ENCODE measurements at places on chromosomes 3 and 15.
A peak's percentile ranks its signal among the peaks of the same experiment; 100 is the strongest.

- peak; percentile 62 for DNase-seq
Measured at GRCh38 chr15:73922186-73923151, 3.8 kb upstream of the LOXL1 start.

DNA sequence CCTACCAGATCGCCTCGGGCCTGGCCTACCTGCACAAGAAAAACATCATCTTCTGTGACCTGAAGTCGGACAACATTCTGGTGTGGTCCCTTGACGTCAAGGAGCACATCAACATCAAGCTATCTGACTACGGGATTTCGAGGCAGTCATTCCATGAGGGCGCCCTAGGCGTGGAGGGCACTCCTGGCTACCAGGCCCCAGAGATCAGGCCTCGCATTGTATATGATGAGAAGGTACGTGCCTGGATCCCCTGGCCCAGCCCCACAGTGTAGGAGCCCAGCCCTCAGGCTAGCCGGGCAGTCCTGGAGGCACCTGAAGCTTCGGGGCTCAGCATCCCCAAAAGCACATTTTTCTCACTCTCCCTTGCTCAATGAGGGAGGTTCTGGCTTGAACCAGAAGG is 135.8 kb downstream of the LRRK1 start:
- DNase-seq: no peak

DNA sequence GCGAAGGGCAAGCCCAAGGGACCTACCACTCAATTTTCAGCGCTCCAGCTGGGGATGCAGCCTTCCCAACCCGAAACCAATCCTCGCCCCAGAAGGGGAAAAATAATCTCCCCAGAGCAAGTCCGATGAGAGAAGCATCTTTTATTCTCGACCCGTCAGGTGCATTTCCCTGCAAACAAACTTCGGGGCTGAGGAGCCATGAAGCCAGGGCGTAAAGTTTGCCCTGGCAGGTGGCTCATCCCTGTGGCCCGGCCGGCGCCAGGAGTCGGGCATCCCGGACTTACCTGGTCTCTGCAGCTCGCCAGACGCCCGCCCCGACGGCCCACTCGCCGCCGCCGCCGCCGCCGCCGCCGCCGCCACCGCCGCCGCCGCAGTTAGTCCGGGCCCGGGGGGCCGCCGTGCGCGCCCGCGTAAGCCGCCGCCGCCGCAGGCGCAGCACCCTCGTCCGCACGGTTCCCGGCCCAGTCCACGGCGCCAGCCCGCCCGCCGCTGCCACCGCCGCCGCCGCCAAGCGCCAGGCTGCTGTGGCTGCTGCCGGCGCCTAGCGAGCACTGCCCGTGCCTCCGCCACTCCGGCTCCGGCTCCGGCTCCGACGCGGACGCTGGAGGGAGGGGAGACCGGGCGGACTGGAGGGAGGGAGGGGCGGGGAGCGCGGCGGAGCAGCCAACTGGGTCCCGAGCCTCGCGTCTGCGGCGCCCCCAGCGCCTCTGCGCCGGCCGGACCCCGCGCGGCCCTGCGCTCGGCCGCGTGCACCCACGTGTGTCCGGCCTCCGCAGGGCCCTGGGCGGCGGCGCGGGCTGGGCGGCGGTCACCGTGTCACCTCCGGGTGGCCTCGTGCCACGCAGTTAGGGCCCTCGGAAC is at the start of gene CNTN3:
Gene CNTN3 (minus strand): TSS at position 553 of the 861 bp plus-strand sequence. CDS start 93,547 bp downstream, outside the sequence.
- peak; percentile 50 for DNase-seq

DNA sequence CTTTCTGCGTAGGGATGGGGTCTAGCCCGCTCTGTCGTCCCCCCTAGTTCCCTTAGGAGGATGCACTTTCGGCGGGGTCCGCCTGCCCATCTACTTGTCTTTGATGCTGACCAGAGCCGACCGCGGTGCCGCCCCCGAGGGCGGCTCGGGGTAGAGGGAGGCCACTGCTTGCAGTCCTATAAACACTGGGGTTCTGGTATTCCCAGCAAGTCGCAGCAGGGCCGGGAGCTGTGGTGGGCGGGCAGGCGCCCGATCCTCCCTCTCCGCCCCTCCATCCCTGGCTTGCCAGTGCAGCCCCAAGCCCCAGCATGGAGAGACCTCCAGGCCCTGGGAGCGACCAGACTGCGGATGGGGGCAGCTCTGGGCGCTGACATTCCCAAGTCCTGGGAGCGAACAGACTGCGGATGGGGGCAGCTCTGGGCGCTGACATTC is 830 bp downstream of the SEMA4B start:
- DNase-seq: no peak

GRCh38 chr3:132556508-132557159 is 40.4 kb upstream of the ACKR4 start:
- DNase-seq: no peak

DNA sequence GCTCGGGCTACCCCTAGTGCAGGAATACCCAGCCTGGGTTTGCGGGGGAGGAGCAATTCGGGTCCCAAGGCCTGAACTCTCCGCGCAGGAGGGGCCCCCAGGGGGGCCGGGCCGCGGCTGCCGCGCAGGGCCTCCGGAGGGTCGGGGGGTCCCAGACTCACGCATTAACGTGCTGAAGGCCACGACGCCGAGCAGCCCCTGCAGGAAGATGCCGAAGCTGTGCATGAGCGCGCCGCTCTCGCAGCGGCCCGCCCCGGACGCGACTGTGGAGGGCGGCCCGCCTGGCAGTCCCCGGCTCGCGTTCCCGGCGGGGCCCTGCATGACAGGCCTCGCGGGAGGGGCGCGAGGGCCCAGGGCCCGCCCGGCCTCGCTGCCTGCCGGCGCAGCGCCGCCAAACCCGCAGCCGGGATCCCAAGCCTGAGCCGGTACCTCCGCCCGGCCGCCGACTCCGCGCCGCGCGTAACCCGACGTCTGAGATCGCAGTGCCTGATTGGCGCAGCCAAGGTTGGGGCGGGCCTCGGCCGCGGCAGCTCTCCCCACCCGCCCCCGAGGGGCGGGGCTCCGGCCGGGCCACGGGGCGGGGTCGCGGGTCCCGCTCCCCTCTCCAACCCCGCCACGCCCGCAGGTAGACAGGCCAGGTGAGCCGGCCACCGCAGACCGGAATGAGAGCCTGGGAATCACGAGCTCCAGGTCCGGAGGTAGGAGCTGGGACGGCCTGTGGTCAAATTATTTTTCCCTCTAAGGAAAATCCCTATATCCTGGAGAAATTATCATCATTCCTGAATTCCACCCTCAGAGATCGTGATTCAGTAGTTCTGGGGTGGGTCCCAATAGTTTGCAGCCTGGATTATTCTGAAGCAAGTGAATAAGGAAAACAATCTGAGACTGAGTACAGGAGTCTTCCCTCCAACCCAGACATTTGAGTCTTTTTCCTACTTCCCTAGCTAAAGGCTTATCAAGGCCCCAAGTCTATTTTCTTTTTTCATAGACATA is at the start of gene STIMATE:
Gene STIMATE (minus strand): TSS at position 419 of the 993 bp plus-strand sequence. CDS start 98 bp downstream, at position 321.
- peak; percentile 81 for DNase-seq

DNA sequence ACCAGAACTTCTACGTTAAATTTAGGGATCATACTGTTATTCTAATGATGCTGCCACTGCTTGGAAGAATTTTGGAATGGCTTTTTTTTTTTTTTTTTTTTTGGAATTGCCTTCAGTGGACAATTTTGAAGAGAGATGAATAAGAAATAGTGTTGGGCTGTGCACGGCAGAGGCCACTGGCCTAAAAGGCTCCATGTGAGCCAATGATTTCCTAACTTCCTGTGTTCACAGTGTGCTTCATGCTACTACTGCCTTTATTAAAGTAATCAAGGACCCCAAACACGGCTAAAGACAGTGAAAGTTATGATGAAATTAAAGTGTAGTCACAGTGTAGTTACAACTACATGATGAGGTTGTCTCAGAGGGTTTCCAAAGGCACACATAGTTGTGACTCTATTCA is 100.8 kb upstream of the TNFAIP8L3 start:
- no peak for DNase-seq

DNA sequence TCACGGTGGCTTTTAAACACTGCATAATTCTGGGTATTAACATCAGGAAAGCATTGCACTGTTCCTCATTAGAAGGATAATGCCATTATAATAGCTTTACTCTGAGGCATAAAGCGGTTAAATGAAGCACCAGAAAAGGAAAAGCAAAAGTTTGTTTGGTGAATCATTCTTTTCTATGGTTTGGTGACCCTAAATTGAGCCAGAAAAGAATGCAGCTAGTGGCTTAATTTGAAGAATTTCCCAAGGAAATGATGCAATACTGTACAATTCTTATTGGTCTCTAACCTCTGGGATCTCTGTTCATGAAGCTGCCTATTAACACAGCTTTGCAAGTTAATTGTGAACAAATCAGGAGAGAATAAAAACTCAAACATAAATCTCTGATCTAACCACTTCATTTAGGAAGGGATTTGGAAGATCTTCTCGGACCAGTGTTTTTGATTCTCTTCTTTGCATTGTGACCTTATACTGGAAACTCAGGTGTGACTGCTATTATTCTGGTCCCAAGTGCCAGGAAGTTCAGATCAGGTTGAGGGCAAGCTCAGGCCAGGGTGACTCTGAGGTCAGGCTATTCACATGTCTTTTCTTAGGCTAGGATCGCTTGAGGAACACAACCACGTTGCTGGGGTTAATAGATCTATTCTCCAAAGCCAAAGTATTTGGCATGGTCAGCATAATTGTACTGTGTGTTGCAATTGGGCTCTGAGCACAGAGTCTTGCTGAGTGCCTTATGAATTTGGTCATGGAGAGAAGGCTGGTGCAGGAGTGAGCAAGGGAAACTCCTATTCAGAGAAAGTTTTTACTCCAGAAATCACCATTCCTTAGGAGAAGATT is 11.3 kb upstream of the DLG1 start:
- no peak for DNase-seq

DNA sequence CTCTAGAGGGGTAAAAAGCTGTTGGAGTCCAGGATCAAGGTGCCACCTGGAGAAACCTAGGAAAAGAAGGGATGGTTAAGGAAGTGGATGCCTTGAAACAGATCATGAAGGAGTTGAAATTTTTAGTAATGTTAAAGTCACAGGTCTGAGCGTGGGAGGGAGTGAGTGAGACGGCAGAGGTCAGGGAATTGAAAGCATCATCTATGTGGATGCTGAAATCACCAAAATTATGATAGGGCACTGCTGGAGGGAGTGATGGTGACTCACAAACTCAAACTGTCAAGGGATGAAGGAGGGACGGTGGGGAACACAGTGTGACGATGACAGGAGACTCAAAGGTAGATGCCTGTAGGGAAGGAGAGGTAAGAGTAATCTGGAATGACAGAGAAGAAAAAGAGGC is 205.7 kb downstream of the OSBPL10 start:
- DNase-seq: no peak

DNA sequence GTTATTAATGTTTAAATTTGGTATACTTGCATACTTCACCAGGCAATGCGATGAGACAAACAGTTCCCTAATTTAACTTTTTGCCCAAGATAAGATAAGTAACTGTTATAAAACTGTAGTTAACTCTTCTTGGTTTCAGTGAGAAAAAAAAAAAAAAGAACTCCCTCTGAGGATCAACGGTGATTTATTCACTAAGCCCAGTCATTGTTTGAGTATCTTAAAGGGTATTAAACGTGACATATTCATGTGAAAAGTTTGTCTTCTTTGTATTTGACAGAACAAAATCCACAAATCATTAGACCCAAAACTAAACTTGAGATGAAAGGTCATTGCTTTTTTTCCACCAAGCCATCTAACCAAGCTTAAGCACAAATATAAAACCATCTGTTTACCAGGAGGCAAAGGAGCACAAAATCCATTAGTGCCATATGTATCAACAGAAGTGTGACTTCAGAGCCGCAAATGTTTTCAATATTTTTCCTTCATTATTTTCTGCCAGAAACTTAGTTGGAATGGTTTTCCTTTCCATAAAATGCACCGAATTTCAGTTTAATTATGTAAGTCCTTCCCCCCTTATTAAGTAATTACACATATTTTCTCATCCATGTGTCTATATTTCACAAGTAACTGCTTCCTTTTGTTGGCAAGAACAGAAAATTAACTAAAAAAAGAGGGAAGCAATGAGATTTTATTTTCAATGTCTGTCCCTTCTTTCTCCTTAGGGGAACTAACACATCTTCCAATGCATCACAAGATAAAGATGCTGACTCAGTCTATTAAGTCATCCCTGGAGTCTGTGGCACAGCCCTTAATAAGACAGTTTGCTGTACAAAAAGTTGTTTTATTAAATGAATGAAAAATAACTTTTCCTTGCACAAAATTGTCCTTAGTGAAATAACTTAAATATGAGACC is 92.2 kb upstream of the RAP2B start:
- no peak for DNase-seq

DNA sequence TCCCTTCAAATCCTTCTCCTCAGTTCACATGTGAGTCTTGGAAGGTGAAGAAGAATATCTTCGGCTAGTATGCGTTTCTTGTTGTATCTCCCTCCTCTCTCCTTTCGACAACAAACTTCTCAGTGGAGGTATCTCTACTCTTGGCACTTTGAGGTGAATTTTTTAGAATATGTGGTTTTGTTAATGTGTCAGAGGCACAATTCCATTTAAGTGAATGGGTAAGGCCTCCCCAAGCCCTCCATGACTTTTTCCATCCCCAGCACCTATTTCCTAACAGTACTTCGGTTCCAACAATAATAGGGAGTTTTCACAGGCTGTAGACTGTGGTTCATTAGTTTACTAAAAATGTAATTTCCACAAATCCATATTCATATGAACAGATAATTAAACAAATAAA is 74.2 kb downstream of the TM4SF4 start:
- no peak for DNase-seq

- DNase-seq: no peak
Measured at GRCh38 chr3:5739299-5739935, 551.9 kb downstream of the EDEM1 start.

- DNase-seq: no peak
Measured at GRCh38 chr15:67736810-67737209, 88.5 kb upstream of the SKOR1 start.

DNA sequence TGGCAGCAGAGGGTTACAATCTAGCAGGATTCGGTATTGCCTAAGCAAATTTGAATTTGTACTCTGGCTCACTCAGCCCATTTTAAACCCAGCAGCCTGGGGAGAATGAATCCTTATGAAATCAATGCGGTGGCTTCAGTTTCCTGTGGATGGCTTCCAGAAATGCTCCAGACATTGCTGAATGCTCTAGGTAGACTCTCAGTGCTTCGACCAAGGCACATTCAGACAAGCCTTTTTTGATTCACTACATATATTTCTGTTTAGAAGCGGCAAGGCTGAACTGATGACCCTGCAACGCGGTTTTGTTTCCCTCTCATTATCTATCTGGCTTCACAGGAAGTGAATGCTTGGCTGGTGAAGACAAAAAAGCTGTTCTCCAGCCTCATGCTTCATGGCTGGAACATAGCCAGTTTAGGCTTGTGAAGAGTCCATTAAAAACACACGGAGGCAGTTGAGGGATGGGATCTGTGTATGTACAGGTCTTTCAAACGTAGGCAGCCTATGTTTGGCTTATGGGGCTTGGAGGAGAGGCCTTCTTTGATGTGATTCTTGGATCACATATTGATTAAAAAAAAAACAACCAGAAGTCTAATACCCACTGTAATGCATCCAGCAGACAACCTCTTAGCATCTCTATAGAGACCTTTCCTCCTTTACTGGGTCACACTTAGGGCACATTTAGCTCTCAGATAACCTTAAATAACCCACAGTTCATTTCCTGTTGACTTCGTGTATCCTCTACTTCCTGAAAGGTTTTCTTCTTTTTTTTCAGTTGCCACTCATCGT is 400.2 kb upstream of the TBL1XR1 start:
- peak; percentile 49 for DNase-seq

- DNase-seq: no peak
Measured at GRCh38 chr3:41522612-41523011, 323.3 kb downstream of the CTNNB1 start.

GRCh38 chr3:140319739-140320138 is 358.1 kb upstream of the TRIM42 start:
- DNase-seq: no peak

- DNase-seq: no peak
Measured at GRCh38 chr15:54282228-54282836, 304.1 kb downstream of the UNC13C start.

- DNase-seq: no peak
Measured at GRCh38 chr3:101069901-101070798, 76.9 kb upstream of the ABI3BP start.
